ENCODE measurements at places on chromosomes 3 and 15. TPM values are rescaled to one million over a fixed set of nuclear protein-coding genes. Genes with fewer than 3 reads are reported as not detected.

HMG20A gene
- total RNA-seq: 48.7 TPM

EPHA6 gene
- 9.9 TPM for total RNA-seq

GPR156 gene
- 0.45 TPM for total RNA-seq

ST3GAL6 gene
- 21.9 TPM for total RNA-seq

GOLGA8S gene
- 0.19 TPM for total RNA-seq

CYP11A1 gene
- total RNA-seq: 1.0 TPM

FBXO40 gene
- total RNA-seq: not detected

HTD2 gene
- 10.6 TPM for total RNA-seq

SAMMSON gene
- not detected for total RNA-seq

SLC28A2 gene
- 2.4 TPM for total RNA-seq

CIB2 gene
- total RNA-seq: 20.1 TPM

DNA sequence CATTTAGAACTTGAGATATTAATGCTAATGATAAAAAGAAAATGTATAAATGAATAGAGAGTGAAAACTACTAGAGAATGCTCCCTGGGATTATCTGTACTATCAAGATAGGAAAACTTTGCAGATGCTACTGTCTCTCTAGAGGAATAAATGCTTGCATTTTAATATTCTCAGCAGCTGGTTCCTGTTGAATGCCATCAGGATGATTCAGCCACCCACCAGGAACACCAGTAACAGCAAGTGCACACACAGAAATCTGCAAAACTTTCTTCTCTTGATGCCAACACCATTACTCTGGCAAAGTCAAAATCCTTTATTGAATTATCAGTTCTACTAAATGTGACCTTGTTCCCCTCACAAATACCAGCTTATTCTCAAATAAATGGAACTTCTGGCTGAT lies 148.4 kb downstream of the TIGIT start:
- DNase-seq: no peak

DNA sequence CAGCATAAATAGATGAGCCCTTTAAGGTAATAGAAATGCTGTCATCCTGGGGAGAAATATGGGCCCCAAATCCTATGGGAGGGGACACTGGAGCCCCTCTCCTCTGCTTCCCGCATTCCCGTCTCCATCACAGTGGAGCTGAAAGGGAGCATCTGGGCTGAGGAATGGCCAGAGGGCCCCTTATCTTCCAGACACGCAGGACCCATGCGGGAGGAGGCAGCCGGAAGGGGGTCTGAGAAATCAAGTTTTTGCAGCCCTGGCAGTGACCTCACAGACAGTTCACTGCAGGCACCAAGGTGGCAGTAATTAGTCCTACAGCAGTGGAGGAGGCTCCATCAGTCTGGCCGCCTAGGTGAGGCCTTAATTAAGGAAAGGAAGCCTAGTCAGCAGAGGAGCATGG lies 80.2 kb downstream of the RAB11A start:
- no peak for DNase-seq

DNA sequence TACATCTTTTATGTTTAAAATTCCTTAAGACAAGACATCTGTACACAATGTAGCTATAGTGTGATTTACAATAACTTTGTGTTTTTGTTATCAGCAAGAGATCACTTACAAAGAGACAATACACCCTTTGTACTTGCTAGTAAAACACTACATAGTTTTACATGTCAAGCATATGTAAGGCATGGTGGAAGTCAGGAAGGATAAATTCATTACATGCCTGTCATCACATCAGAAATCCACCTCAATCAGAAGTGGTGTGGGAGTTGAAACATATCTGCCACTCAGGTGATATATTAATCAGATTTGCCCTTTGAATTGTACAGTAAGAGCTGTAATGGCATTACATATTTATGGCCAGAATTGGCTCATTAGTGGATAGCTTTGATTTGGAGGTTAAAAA lies 95.5 kb downstream of the MBNL1 start:
- no peak for DNase-seq

DNA sequence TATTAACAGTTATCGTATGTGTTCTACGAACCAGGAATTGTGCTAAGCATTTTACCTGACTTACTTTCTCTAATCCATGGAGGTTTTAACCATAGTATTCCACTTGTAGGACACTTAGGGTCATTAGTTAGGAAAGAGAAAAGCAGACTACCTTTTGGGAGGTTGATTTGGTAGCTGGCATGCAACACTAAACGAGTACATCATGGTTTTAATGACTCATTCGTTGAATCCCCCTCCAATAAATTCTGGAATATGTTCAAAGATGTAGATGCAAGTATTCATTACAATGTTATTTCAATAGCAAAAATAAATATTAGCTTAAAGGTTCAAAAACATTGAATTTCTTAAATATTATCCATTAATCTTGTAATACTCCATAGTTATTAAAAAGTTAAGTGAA lies 162.5 kb downstream of the FMN1 start:
- no peak for DNase-seq

DNA sequence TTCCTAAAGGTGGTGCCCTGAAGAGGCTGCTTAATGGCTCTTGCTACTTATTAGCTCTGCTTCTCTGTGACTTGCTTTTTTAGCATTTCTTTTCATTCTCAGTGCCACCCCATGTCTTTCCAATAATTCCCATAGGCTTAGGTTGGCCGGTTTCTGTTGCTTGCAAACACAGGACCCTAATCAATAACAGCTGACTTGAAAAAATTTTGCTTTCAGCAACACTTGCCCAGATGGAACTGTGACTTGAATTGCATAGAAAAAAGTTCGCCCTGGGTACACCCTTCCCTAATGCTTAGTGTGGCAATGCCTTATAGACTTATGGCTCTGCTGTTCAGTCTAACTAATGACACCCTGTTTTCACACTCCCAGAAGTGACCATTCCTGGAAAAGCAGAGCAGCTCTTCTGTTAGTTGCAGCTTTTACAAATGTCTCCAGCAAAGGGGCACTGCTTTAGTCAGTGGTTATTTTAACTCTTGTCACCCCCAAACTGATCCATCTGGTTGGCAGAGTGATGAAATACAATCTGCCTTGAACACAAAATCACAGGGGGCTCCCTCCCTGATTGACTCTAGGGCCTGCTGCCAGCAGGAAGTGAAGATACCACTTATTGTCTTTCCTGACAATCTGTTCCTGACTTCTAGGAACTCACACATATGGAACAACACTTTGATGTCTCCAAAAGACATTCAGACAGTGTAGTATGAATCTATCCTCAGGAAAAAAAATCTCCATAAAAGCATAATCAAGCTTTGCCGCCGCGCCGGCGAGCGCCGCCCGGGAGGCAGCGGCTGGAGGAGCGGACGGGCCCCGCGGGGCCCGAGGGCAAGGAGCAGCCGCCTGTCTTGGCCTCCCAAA lies 9.7 kb upstream of the SLMAP start:
- DNase-seq: no peak

DNA sequence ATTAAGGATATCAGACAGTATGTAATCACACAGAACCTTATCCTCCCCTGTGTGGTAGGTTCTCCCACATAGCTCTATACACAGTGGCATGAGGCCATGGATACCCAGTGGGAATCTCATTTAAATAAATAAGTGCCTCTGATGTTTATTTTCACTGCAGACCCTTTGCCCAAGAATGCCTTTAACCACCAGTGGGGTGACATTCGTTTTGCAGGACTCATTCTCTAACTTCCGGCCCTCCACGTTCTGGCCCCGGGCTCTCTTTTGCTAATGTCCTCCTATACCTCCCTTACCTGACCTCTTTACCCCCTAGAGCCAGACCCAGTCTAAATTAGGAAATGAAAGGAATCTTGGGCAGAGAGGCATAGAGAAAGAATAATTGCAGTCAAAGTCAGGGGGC lies 8.3 kb downstream of the CCDC80 start:
- DNase-seq: no peak

DNA sequence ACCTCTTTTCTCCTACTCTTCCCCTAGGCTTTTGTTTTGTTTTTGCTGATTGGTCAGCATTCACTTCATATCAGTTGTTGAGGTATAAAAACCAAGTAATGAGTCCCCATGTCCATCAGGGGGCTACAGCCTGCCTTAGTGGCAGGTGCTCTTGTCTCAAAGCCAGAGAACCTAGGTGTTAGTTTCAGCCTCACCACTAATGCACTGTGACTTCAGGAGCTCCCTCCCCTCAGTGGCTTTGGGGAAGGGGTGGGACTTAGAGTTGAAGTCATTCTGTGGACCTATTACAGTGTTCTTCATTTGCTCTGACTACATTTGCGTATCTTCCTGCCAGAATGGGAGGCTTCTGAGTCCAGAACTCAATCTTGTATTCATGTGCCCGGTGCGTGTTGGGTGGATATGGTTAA lies 41.6 kb downstream of the NR2C2 start:
- DNase-seq: no peak

DNA sequence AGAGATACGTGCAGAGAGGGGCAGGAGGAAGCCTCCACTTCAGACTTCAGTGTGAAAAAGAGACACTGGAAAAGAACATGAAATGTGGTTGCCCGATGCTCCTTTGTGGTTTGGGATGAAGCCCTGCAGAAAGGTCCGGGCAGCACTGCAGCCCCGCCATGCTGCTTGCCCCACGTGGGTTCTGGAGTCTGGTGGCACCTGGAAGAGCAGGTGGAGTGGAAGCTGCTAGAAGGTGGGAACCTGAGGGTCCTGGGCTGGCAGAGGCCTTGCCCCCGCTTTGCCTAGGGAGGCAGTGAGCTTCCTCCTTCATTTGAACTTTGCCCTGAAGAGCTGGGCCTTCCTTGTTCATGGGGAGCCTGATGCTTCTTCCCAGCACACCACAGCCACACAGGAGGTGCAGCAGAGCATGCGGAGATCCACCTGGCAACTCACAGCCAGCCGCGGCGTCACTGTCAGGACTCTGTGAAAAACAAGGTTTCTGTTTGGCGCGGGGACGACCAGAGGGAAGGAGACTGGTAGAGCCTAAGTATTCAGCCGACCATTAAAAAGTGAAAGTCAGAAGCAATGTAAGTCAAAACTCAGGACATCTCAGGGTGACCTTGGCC lies 59.0 kb downstream of the APBA2 start:
- no peak for DNase-seq

GRCh38 chr3:69266585-69266984 lies 119.3 kb downstream of the FRMD4B start:
- DNase-seq: no peak

DNA sequence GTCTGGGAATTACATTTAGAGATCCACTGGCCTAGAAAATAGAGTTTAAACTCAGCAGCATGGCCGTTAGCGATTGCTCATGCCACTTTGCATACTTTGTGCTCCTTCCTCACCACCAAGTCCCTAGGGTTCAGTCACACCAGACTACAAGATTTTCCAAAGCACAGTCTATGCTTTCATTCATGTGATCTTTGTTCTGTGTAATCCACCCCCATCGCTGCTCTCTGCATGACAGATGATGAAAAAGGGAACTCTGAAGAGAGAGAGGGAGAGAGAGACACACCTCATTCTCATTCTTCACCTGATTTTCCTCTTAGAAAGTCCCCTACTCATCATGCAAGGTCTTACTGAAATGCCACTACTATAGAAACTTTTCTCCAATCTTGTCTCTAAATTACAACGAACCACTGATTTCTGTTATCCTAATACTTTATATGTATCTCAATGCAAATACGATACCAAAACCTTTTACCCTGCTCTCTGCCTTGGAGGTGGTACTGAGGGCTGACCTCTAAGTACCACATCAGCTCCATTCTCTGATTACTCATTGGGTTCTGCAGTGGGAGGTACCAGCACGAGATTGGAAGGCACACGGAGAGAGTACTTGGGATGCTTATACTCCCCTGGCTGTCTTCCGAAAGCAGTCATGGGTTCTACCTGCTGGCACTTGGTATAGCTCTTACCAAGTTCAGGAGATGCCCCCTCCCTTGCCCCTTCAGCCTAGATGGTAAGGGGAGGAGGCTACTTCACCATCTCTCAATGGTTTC lies 1.1 kb upstream of the PARP15 start:
- DNase-seq: no peak

DNA sequence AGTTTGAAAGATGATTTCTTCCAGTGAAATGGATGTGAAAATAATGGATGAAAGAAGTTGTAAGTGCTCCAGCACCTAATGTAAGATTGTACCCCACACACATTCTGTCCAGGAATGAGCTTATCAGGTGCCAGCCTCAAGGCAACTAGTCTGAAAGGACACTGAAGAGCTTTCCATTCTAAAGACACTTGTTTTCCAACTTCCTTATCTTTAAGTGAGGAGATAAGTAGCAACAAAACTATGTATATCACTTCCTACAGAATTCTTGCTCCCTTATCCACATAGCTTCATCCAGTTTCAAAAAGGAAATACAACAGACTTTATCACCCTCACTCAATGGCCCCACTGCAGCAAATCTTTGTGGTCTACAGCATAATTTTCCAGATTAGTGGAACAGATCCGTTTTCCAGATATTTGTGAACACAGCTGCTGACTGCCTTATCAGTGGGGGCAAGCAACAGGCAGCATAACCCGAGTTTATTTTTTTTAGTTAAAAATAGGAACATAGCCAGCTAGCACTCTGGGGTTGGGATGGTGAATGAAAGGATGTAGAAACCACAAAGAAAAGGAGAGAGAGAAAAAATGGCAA lies 60.6 kb downstream of the CD200R1L start:
- no peak for DNase-seq

DNA sequence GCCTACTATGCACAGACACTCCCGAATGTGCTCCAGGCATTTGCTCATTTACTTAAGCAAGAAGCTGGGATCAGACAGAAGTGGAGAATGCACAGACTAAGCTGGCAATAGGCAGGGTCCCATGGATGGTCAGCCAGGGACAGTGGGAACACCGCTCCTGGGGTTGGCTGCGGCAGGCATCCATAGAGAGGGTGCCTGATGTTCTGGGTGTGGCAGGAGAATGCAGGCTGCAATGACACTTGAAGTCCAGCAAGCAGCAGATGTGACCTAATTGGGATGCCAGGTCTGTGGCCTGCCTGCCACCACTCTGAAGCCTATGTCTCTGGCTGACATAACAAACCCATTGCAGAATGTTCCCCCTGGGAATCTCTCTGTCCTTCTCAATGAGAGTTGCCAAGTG lies 40.2 kb upstream of the SLC6A11 start:
- DNase-seq: peak; percentile 45

GRCh38 chr3:136353461-136353860 lies 103.3 kb downstream of the PCCB start:
- no peak for DNase-seq

DNA sequence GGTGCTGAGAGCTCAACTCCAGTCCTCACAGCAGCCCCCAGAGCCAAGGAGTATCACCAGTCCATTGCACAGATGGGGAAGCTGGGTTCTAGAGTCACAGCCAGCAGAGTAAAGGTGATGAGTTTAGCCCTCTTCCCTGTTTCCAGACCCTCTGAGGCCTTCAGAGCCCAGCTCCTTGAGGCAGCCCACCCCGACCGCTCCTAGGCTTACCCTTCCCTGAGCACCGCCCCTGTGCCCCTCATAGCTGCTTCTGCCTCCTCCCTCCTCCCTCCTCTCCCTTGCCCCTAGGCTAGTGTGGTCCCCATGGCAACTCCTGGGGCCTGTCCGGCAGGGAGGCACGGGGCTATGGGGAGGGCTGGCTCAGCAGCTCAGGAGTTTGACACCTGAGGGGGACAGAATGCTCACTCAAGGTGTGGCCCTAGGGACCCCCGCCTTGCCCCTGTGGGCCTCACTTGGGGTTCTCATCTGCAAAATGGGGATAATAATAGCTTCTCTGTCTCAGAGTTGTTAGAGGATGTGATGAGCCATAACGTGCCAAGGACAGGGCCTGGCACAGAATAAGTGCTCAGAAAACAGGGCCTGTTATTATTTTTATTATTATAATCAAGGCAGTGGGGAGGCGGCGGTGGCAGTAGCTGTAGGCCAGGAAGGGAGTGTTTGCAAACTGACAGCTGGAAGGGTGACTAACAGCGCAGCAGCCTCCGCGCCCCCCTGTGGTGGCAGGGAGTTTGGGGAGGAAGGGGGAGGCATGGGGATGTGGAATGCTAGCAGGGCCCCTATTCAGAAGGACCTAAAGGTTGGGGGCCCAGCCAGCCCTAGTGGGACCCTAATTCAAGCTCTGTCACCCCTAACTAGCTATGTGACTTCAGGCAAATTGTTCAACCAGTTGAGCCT lies 11.5 kb downstream of the CSK start:
- DNase-seq: no peak
